ENCODE measurements at places on chromosomes 11 and 22. TPM values are rescaled to one million over a fixed set of nuclear protein-coding genes. Genes with fewer than 3 reads are reported as not detected.

The APOL5 gene
- total RNA-seq: not detected

The CD3D gene
- total RNA-seq: 1.5 TPM

The KCNC1 gene
- total RNA-seq: not detected

The GLYAT gene
- 0.18 TPM for total RNA-seq

The CHCHD10 gene
- total RNA-seq: 40.5 TPM

The MPZL3 gene
- total RNA-seq: 0.25 TPM

The PKDREJ gene
- 0.08 TPM for total RNA-seq

The DDIAS gene
- 0.52 TPM for total RNA-seq

The PAX6 gene
- not detected for total RNA-seq

The PDGFD gene
- 77.9 TPM for total RNA-seq

The P2RY6 gene
- 0.25 TPM for total RNA-seq

The MYOD1 gene
- total RNA-seq: not detected

The KRTAP5-4 gene
- total RNA-seq: not detected

The IL17REL gene
- 0.10 TPM for total RNA-seq

The ADAMTS8 gene
- 2.1 TPM for total RNA-seq

The GPHA2 gene
- 1.3 TPM for total RNA-seq

The KRTAP5-2 gene
- total RNA-seq: not detected

The MIAT gene
- 0.82 TPM for total RNA-seq

The KRTAP5-1 gene
- total RNA-seq: not detected

The MISFA gene
- 4.6 TPM for total RNA-seq

The OR4A16 gene
- not detected for total RNA-seq

The YAP1 gene
- total RNA-seq: 159 TPM

The LMNTD2 gene
- 1.2 TPM for total RNA-seq

The OR52H1 gene
- 1.4 TPM for total RNA-seq

The OR6A2 gene
- 0.46 TPM for total RNA-seq

The TCN1 gene
- not detected for total RNA-seq

The EHF gene
- 8.0 TPM for total RNA-seq

The GLYATL1 gene
- total RNA-seq: not detected

The SWAP70 gene
- total RNA-seq: 19.8 TPM

The C11orf42 gene
- not detected for total RNA-seq

The SEC14L6 gene
- 2.5 TPM for total RNA-seq

The SCGB1D2 gene
- 69.2 TPM for total RNA-seq

The OSBP gene
- 38.5 TPM for total RNA-seq

The GLYATL2 gene
- total RNA-seq: not detected

The ALKBH3 gene
- 53.5 TPM for total RNA-seq

The GPR83 gene
- 0.12 TPM for total RNA-seq

The CRYBB2 gene
- not detected for total RNA-seq

The TNNI2 gene
- total RNA-seq: 0.70 TPM

The OR8B8 gene
- not detected for total RNA-seq

The BCO2 gene
- total RNA-seq: 4.2 TPM

The YPEL4 gene
- total RNA-seq: 4.4 TPM

The OR4B1 gene
- not detected for total RNA-seq

The PIM3 gene
- 33.9 TPM for total RNA-seq

The HBG1 gene
- not detected for total RNA-seq

The TSPAN32 gene
- 1.8 TPM for total RNA-seq

The UBQLN3 gene
- total RNA-seq: 1.6 TPM

The MAJIN gene
- 0.46 TPM for total RNA-seq

The SMIM38 gene
- 6.3 TPM for total RNA-seq

The GRK3 gene
- total RNA-seq: 10.6 TPM

The SUSD2 gene
- total RNA-seq: 0.45 TPM

The C11orf68 gene
- total RNA-seq: 13.7 TPM

The MICAL2 gene
- 17.6 TPM for total RNA-seq

The NRXN2 gene
- total RNA-seq: 11.2 TPM

The UPB1 gene
- 1.2 TPM for total RNA-seq

The ISX gene
- total RNA-seq: not detected

The CAPRIN1 gene
- total RNA-seq: 150 TPM
